ENCODE measurements at places on chromosomes 5 and 9.

GRCh38 chr9:125908136-125908535, 161.0 kb downstream of the PBX3 start:
- DNase-seq: no peak

- DNase-seq: no peak
Observed at GRCh38 chr5:174610968-174611367, 113.4 kb upstream of the MSX2 start.

GRCh38 chr9:137168904-137169856, 671 bp downstream of the LRRC26 start:
- peak; percentile 46 for DNase-seq

- no peak for DNase-seq
Observed at GRCh38 chr5:144201588-144201987, 30.9 kb downstream of the KCTD16 start.

GRCh38 chr9:87826331-87826730, 56.3 kb upstream of the SPATA31E1 start:
- DNase-seq: no peak

- DNase-seq: no peak
Observed at GRCh38 chr5:83072966-83073365, 4.2 kb downstream of the TMEM167A start.

DNA sequence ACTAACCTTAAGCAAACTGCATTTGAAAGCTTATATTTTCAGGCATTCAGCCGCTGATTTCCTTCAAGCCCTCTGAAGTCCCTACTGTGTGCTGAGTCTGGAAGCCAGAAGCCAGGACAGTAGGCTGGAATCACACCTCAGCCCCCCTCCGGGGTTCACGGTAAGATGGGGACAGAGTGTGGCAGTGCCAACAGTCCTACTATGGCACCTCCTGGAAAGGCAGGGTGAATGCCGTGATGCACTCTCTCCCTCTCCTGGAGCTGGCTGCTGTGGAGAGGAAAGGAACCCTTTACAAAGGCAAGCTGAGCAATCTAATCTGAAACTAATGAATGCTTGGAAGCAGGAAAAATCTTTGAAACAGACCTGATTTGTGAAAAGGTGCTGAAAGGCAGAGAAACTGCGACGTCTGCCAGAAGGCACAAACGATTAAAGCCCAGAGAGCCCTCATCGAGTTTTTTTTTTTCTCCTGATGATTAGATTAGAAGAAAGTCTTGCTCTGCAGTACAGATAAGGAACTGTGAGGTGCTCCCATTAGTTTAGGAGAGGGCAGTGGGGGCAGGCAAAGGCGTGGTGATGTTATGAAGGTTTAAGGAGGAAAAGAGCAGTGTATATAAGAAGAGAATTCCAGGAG, 21.0 kb downstream of the ANKH start:
- DNase-seq: no peak

GRCh38 chr9:137367506-137368430, 55.2 kb downstream of the EXD3 start:
- DNase-seq: no peak

DNA sequence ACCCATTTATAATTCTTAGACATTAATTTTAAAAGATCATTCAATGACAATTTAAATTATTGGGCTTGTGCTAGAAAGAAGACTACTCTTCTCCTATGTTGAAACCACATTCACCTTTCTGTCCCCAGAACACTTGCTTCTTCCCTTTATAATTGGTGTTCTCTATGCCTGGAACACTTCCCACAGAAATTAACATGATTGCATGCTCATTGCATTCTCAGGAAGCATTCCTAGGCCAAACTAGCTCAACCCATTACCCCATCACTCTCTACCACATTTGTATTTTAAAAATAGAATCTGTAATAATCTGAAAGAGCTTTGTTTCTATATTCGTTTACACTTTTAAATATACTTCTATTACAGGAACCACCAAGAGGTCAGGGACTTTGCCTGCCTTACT, 184.7 kb downstream of the MEF2C start:
- no peak for DNase-seq

GRCh38 chr9:26391036-26391435, 501.6 kb downstream of the CAAP1 start:
- DNase-seq: no peak

- peak; percentile 18 for DNase-seq
Observed at GRCh38 chr5:87400305-87400899, 12.3 kb downstream of the CCNH start.

- no peak for DNase-seq
Observed at GRCh38 chr5:40312205-40312604, 367.5 kb upstream of the PTGER4 start.

GRCh38 chr9:134212809-134213507, 48.6 kb upstream of the RNU6ATAC start:
- no peak for DNase-seq

DNA sequence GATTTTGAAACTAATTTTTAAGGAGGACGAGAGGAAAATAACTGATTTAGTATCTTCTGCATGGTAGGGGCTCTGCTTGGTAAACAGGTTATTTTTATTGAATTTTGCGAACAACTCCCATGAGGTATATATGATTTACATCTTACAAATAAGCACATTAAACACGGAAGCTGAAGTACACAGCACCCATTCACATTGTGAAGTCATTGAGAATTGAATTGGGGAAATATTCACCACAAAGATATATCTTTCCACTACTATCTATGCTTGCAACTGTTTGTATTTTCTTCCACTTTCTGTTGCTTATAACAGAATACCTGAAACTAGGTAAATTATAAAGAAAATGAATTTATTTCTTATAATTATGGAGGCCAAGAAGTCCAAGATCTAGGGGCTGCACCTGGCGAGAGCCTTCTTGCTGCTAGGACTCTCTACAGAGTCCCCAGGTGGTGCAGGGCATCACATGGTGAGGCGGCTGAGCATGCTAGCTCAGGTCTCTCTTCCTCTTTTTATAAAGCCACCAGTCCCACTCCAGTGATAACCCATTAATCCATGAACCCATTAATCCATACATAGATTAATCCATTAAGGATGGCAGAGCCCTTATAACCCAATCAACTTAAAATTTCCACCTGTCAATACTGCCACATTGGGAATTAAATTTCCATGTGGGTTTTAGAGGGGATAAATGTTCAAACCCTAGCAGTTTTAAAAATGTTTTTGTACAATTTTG, 79.0 kb upstream of the ZNF608 start:
- no peak for DNase-seq

DNA sequence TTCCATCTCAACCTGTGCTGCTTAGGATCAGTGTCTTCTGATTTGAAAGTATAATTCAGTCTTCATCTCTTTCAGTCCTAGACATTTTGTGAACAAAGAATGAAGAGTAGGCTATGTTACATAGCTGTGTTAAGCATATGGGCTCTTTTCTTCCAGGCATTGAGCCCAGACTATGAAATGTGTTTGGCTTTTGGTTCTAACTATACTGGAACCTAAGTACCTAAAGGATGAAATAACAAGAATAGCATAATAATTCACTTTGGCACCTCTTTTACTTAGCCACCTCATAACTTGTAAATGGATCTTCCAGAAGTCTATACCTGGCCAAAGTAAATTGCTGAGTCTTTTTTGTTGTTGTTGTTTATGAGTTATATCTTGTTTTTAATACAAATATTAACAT, 71.4 kb downstream of the SLF1 start:
- DNase-seq: no peak
